ENCODE measurements at places on chromosomes 12 and 14. TPM values are rescaled to one million over a fixed set of nuclear protein-coding genes. Genes with fewer than 3 reads are reported as not detected.

PSME2 gene
- total RNA-seq = 167 TPM

CATSPERB gene
- total RNA-seq = 2.7 TPM

DNA sequence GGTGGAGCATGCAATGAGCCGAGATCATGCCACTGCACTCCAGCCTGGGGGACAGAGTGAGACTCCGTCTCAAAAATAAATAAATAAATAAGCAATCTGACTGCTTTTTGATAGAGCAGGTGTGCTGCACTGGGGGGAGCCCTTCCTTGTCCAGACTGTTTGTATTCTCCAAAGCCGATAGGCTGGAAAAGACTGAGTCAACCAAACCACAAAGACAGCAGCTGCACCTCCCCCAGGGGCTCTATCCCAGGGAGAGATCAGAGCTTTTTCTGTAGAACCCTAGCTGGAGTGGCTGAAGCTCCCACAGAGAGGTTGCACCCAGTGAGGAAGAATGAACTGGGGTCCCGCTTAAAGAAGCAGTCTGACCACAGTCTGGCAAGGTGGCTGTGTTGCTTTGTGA is 45.8 kb upstream of the LALBA start:
- no peak for DNase-seq

P2RX2 gene
- total RNA-seq = not detected

TBC1D30 gene
- total RNA-seq = 0.12 TPM

FAM186B gene
- total RNA-seq = not detected

- no peak for DNase-seq
Observed at GRCh38 chr14:83019744-83020414, 1486.2 kb upstream of the SEL1L start.

DNA sequence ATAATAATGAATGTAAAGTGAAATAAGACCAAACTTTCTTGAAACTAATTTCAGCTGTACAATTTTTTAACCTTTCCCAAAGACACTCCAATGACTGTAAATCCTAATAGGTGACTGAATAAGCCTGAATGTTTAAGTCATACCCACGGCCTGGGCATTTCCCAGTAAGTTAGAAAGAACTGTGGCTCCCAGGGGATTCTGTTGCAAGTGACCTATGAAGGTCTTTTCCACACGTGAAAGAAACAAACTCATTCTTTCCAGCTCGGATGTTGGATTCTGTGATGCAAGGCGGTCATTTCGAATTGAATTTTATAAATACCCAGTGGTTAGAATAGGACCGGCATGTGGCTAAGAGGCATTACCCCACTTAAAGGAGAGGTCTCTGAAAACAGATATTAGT is 1134.4 kb downstream of the GALC start:
- DNase-seq = no peak

DNA sequence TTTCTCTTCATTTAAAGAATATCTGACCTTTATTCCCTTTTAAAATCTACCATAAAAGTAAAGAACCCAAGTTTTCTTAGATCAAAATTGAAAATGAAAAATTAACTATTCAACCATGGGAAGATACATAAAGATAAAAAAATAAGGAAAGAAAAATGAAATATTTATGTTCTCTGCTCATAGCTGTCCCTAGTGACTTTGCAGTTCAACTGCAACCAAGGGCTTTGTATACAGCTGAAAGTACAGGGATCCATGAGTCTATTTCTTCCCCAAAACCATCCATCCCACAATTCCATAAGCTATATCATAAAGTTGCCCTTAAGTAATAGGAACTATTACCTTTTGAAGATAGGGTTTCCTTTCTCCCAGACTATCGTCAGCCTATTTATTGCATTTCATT is 113.1 kb downstream of the ITPR2 start:
- no peak for DNase-seq

TMEM179 gene
- not detected for total RNA-seq

TAS2R9 gene
- total RNA-seq = not detected

DNA sequence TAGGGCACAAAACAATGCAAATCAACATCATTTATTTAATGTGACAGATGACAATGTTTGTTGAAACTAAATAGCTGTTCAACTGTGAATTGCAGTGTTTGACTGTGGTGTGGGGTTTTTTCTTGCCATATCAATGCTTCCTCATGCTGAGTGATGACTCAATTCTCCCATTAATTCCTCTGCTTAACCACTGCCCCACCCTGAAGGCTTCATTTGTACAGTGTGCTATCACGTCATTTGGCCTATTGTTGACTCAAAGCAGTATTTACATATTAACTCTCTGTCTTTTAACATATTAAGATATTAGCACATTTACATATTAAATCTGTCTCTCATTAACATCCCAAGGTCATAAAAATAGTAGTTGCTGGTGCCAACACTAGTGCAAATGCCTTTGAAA is 164.8 kb upstream of the NRXN3 start:
- DNase-seq = no peak

DNA sequence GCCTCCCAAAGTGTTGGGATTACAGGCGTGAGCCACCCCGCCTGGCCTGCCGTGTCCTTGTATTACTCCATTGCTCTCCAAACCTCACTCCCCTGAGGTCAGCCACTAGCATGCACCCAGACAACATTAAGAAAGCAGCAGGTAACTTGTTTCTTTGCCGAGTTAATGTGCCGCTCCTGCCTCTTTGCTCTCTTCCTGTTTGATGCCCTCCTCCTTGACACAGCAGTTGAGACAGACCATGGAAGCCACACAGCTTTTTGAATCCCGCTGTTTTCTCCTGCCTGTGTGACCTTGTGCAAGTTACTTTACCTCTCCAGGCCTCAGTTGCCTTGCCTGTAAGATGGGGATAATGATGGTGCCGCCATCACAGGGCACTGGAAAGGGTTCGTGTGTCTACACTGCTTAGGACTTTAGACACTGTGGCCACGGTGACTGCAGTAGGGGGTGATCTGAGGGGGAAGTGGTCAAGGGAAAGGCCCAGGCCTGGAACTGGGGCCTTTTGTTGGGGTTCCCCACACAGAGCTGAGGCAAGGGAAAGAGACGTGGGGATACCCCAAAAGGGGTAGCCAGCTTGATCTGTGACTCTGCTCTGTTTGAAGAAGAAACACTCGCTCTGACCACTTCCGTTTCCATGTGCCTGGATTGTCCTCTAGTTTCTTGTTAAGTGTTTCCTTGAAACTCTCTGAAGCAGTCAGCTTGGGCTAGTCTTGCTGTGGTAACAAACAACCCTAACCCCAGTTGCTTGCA is 69.3 kb downstream of the RIN3 start:
- peak; percentile 55 for DNase-seq

KCNC2 gene
- total RNA-seq = not detected

GRCh38 chr12:28925719-28926376 is 223.2 kb upstream of the FAR2 start:
- DNase-seq = no peak

DNA sequence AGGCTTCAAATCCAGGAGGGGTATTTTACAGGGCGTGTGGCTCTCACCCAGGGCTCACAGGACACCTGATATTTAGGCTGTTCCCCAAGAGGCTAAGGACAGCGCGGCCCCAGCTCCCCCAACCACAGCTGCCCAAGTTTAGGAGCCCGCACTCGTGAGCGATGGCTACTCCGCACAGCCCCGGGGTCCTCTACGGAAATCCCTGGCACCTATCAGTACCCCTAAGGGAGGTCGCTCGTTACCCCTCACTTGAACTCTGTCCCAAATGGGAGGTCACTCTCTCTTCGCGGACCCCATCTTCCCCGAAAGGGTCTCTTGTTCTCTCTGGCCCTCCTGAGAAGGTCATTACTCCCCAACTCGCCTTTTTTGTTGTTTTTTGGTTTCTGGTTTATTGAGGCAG is 708 bp upstream of the P2RX4 start:
- no peak for DNase-seq

- no peak for DNase-seq
Observed at GRCh38 chr12:100168562-100168961, 25.9 kb upstream of the BLTP3B start.

GRCh38 chr12:57129889-57130288 is 1.6 kb downstream of the LRP1 start:
- DNase-seq = no peak

- no peak for DNase-seq
Observed at GRCh38 chr12:122788387-122788786, 14.0 kb downstream of the CCDC62 start.

- DNase-seq = no peak
Observed at GRCh38 chr12:108333898-108334699, 5.0 kb downstream of the CMKLR1 start.

GLIPR1L1 gene
- not detected for total RNA-seq

SLCO1A2 gene
- total RNA-seq = not detected

GRCh38 chr12:79006306-79006705 is 141.7 kb downstream of the SYT1 start:
- no peak for DNase-seq

- no peak for DNase-seq
Observed at GRCh38 chr12:29414368-29414767, 33.4 kb upstream of the ERGIC2 start.

GRCh38 chr12:57730336-57731067 is 8.0 kb downstream of the AGAP2 start:
- DNase-seq = no peak

GRCh38 chr12:4591180-4591687 is 29.2 kb downstream of the DYRK4 start:
- DNase-seq = no peak

- no peak for DNase-seq
Observed at GRCh38 chr14:68585690-68586089, 207.2 kb downstream of the ZFP36L1 start.

DNA sequence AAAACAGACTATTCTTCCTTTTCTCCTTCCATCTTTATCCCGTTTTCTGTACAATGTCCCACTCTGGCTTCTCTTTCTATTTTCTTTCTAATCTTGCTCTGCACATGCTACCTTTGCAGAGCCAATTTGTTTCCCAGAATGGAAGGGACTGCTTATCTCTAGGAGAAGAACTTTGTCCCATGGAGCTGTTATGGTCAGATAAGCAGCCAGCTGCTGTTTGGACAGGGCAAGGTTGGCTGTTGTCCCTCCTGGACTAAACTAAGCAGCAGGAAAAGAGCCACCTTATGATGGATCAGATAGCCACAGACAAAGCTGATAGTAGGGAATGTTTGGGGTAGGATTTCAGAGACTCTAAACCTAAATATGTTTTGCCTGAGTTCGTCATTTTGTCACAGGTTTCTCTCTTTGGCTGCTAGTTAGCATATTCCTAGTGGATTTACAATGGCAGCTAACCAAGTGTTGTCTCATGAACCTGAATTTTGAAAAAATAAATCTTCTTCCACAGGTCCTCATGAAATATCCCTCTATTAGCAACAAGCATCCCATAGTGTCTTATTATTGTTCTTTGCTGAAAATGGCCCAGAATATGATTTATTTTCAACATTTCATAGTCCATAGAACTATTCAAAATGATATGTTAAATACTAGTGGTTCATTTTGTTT is 262.8 kb downstream of the SLC16A7 start:
- no peak for DNase-seq

GRCh38 chr12:52675301-52675701 is 4.9 kb downstream of the KRT1 start:
- no peak for DNase-seq

MAP1LC3B2 gene
- 2.2 TPM for total RNA-seq

- no peak for DNase-seq
Observed at GRCh38 chr14:89794096-89794495, 160.4 kb downstream of the EFCAB11 start.

GRCh38 chr12:100302081-100302480 is 35.1 kb downstream of the SCYL2 start:
- no peak for DNase-seq

ITGA7 gene
- total RNA-seq = 0.76 TPM

ATXN3 gene
- total RNA-seq = 28.5 TPM

NOVA1 gene
- 0.39 TPM for total RNA-seq

GRCh38 chr14:96564389-96564788 is 62.2 kb downstream of the PAPOLA start:
- DNase-seq = peak; percentile 9

DNA sequence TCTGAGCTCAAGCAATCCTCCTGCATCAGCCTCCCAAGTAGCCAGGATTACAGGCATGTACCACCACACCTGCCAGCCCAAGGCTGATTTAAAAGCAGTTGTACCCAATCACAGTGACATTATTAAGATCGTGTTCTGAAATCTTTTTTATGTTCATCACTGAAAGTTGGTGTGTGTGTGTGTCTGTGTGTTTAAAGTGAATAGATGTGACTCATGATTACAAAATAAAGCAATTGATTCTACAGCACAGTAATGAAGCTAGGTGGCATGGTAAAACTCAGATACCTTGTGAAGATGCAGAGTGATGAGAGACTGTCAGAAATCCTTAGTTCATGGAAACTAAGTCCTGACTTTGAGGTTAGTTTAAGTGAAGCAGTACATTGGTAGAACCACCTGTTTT is 74.2 kb upstream of the ATP2B1 start:
- no peak for DNase-seq

RND1 gene
- 7.3 TPM for total RNA-seq

ATF7 gene
- total RNA-seq = 41.0 TPM

DNA sequence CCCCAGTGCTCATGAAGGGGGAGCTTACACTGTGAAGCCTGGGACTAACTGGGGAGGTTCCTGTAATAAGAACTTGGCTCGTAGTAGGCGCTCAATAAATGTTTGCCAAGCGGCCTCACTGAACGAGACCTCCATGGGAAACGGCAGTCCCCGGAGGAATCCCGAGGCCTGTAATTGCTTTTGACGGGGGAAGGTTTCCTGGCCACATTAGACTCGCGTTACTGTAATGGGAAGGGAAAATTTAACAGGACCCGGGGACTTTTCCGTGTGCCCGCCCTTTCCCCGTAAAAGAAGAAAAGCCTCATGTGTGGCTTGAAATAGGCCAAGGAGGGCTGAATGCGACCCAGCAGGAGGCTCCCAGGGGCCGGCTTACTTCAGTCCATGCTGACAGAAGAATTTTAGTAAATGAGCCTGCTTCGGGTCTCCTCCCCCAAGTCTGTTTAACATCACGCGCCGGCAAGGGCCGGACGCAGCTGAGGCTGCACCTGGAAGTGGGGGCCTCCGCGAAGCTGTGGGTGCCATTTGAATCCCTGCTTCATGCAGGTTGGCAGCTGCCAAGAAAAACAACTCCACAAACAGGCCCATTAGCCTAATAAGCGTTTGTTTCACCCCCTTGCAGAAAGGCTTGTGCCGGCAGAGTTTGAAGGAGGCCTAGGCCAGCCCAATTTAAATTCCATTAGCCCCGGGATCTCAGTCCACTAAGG is 39.8 kb upstream of the PWP1 start:
- no peak for DNase-seq

PLXNC1 gene
- 13.8 TPM for total RNA-seq

PCED1B gene
- total RNA-seq = 64.9 TPM

- DNase-seq = no peak
Observed at GRCh38 chr12:130017591-130018449, 114.0 kb upstream of the TMEM132D start.

DNA sequence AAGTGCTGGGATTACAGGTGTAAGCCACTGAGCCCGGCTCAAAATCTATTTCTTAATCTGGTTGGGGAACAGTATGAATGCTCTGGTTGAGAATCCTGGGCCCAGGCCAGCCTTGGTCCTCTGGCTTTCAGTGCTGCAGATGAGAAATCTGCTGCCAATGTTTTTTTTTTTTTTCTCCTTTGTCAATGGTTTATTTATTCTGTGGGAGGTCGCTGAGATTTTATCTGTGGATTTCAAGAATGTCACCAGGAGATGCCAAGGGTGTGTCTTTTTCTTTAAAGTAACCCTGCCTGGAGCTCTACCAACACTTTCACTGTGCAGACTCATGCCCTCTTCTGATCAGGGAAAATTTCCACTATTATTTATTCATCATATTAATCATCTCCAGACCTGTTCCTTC is 3.6 kb downstream of the SLC25A29 start:
- no peak for DNase-seq

GRCh38 chr12:92673756-92674155 is 29.0 kb upstream of the PLEKHG7 start:
- DNase-seq = no peak
